ENCODE measurements at places on chromosomes 12 and 14.

DNA sequence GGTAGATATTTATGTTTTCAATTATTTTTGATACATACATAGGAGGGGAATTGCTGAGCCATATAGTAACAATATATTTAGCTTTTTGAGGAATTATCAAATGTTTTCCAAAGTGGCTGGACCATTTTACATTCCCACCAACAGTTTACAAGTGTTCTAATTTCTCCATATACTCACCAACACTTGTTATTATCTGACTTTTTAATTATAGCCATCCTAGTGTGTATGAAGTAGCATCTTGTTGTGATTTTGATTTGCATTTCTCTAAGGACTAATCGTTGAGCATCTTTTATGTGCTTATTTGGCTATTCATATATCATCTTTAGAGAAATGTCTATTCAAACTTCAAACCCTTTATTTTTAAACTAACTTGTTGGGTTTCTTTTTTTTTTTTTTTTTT is 17.2 kb upstream of the HECTD1 start:
- no peak for DNase-seq

DNA sequence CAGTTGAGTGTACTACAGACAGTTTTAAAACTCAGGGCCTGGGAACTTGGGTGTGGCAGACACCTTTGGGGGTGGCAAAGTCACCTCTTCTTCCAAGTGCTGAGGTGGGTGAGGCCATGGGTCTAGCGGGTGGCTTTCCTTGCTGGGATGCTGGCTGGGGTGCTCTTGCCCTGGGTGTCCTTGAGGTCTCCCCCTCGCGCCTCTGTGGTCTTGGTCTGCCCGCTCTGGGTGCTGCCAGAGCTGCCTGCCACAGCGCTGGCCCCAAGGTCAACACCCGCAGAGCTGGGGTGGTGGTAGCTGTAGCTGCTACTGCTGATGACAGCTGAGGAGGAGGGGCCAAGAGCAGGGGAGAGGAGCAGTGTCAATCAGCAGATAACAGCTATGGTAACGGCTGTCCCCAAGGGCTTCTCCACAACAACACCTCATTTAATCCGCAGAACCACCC is 6.8 kb downstream of the KRT74 start:
- peak; percentile 64 for DNase-seq

- DNase-seq: no peak
Measured at GRCh38 chr14:76846331-76847047, 20.3 kb downstream of the LRRC74A start.

- DNase-seq: peak; percentile 20
Measured at GRCh38 chr12:45655186-45655585, 74.3 kb upstream of the ARID2 start.

DNA sequence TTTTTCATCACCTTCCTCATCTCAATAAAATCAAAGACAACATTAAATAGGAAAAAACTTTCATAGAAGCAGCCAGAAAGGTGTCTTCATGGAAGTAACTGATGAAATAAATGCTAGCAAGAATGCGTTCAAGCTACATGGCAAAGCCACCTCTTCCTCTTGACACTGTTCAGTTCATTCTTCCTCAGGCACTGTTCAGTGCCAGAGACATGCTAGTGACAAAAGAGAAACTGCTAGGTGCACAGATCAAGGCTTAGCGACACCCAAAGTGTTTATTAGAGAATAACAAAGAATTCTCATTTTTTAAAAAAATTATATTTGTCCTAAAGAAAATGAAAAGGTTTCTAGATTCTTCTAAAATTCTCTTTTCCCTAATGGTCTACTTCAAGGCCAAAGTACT is 7.2 kb downstream of the SLC11A2 start:
- DNase-seq: no peak

DNA sequence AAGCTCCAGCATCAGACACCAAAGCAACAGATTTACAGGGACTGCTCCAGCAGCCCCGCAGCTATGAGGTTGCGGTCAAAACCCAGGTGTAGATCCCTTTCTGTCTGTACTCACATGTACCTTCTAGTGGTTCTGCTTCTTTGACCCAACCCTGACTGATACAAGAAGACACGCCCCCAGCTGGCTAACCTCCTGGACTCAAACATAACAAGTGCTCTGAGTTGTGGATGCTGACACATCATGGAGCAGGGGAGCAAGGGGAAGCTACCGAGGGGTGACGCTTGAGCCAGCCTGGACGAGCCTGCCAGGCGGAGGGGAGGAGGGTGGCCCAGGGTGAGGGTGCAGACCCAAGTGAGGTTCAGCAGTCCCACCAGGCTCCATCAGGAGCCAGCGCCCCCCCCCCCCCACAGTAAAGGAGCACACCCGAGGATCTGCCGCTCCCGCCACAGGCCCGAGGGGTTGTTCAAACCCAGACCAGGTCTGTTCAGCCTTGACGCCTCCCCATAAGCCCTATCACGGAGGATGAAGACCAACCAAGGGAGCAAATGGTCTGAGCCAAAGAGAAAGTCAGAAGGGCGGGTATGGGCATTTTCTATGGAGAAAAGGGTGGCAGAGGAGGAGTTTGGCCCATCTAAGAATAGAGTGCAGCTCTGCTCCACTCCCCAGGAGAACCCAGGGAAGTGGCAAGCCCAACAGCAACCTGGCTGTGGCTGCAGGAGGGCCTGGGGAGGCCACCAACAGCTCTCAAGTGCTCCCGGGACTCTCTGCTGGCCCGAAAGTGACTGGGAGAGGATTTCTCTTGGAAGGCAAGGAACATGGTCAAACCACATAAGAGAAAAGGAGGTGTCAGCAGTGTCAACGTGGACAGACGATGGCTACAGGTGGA is 229.4 kb downstream of the BCL11B start:
- DNase-seq: no peak

DNA sequence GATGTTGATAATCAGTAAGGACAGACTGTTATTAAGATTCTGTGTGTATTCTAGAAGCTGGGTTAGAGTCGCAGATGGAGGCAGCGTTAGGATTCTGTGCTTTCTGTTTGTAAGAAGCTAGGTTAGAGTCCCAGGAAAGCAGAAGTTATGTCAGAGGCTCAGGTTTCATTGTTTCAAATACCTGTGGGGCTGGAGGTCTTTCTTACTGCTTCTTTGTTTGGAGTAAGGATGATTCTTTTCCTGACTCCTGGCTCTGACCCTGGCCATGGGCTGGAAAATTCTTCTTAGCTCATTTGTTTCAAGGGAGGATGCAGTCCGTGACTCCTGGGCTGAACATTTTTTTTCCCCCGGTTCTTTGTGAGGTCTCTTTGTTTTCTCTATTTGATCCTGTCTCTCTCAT is 5.2 kb downstream of the MUCL1 start:
- DNase-seq: peak; percentile 22
